ENCODE measurements at places on chromosomes 5 and 9. TPM values are rescaled to one million over a fixed set of nuclear protein-coding genes. Genes with fewer than 3 reads are reported as not detected.

The SPINK13 gene
- polyA plus RNA-seq, result not detected

The IFNA13 gene
- polyA plus RNA-seq, result not detected

DNA sequence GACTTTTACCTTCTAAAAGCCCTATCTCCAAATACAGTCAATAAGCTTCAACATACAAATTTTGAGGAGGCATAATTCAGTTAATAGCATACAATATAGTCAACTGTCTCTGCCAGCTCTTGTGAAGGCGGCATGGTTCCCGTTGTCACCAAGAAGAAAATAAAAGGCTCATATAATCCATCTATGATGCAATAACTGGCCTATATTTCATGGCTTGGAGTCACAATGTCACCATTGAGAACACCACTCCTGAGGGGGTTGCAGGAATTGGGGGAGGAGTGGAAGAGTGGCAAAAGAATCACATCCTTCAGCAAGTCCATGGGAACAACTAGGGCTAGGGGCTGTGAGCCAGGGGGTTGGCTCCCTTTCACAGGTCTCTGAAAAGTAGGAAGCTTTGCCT lies 16.0 kb upstream of the ASTN2 start:
- no peak for DNase-seq

GRCh38 chr5:170312666-170313065 lies 15.1 kb upstream of the LCP2 start:
- peak; percentile 53 for DNase-seq

DNA sequence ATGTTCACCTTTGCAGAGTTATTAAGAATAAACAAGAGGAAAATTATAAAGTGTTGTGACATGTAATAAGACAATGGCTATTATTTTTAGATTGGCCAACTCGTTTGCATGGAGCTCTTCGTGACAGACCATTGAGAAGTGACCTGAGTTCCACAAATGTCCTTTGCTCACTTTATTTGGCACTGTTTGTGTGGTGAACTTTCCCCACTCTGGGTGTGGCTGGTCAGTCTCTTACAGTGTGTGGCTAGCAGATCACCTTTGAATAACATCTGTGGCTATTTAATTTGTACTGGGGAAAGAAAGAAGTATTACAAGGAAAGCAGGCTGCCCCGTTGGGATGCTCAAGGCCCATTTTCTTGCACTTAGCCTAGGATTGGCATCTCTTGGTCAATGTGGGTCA lies 274.1 kb upstream of the WWC1 start:
- DNase-seq, result no peak

Measured in mammary epithelial cell (primary cell).